Lung (tissue), 17 donors: ENCODE measurements at places on chromosomes 3 and 15. TPM values are rescaled to one million over a fixed set of nuclear protein-coding genes. Genes with fewer than 3 reads are reported as not detected.

The GOLGA8S gene
- total RNA-seq: 0.11 TPM

The KIF9 gene
- 18.2 TPM for total RNA-seq

The CYP11A1 gene
- total RNA-seq: 0.97 TPM

The ADPGK gene
- 87.7 TPM for total RNA-seq

The CLDN1 gene
- 7.1 TPM for total RNA-seq

The TMCO5A gene
- not detected for total RNA-seq

DNA sequence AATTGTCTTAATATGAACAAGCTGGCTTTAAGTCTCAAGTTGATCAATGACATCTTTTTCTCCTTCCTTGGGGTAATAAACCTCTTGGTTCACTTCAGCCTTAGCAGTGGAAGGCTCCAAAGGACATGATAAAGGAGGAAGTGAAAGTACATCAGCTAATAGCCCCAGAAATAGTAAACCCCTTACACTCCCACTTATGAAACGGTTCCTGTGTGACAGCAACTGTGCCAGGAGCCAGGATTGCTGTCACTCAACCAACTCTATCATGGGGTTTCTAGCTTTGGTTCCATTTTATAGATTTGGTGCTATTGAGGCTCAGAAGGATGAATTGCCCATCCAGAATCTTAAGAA is 216.7 kb downstream of the ABHD5 start:
- no peak for DNase-seq

GRCh38 chr3:169071003-169071402 is 592.5 kb downstream of the MECOM start:
- DNase-seq: no peak

GRCh38 chr15:49750553-49750952 is 129.7 kb downstream of the DTWD1 start:
- no peak for DNase-seq

DNA sequence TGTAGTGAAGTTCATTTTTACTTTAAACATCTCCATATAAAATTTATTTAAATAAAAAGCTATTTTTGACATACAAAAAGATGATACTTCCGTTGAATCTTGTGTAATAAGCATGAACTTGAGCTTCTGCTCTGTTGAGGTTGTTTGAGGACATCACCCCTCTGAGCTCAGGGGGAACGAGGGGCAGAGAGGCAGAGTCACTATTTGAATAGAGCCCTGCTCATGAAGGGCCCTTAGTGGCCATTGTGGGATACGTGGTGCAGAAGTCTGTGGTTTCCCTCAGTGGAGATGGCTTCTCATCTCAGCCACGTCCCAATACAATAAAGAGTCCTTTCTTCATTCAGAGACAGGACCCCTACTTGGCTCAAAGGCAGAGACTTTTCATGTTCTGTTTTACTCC is 10.6 kb downstream of the CEMIP start:
- no peak for DNase-seq

- no peak for DNase-seq
Measured at GRCh38 chr3:12831301-12831866, 10.0 kb downstream of the RPL32 start.

DNA sequence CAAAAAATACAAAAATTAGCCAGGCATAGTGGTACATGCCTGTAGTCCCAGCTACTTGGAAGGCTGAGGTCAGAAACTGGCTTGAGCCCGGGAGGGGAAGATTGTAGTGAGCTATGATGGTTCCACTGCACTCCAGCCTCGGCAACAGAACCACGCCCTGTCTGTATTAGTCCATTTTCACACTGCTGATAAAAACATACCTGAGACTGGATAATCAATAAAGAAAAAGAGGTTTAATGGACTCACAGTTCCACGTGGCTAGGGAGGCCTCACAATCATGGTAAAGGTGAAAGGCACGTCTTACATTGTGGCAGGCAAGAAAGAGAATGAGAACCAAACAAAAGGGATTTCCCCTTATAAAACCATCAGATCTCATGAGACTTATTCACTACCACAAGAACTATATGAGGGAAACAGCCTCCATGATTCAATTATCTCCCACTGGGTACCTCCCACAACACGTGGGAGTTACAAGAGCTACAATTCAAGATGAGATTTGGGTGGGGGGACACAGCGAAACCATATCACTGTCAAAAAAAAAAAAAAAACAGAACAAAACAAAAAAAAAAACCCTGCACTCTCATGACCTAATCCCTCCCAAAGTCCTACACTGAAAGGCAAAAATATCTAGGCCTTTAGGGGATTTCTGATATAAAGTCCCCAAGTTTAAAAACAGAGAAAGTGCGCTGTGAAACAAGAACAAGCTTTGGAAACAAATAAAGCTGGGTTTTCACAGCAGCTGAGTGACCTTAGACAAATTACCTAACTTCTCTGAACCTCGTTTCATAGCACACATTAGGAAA is 224.7 kb downstream of the IGSF11 start:
- no peak for DNase-seq

GRCh38 chr3:13594146-13594545 is 45.2 kb downstream of the FBLN2 start:
- DNase-seq: no peak

DNA sequence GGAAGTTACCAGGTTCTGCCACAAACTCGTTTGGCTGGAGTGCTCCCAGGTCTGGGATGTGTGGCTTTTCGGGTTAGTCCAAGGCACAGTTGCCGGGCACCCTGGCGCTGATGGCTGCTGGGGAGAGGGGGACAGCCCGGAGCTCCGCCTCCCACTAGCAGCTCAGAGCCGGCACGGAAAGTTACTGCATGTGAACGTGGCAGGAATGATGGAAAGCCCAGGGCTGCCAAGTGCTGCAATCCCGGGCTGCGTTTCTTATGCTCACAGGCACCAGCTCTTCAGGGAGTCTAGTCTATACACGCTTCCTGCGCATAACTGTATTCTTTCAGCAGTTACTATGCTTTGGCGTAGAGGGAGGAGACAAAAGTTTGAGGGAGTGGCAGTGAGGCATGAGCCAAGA is 141.8 kb upstream of the ICE2 start:
- DNase-seq: peak; percentile 77

GRCh38 chr3:168285506-168285905 is 189.8 kb upstream of the GOLIM4 start:
- DNase-seq: no peak

DNA sequence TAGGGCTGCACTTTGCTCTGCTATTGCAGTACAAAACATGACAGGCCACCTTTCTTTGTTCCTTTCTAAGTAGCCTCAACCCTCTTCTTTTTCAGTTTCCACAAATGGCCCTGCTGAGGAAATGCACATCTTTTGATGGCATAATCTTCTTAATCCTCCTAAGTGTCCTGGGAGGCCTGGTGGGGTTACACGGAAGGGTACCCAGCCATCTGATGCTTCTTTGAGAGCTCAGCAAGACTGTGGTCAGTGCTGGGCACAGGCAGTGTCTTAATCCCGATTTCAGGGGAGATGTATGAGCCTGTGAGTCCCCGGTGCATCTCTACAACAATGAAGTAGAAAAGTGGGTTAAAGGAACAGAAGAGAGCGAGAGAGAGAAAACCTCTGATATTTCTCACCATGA is 404.8 kb downstream of the GRM7 start:
- DNase-seq: no peak

- no peak for DNase-seq
Measured at GRCh38 chr15:31407851-31408250, 81.2 kb downstream of the KLF13 start.

DNA sequence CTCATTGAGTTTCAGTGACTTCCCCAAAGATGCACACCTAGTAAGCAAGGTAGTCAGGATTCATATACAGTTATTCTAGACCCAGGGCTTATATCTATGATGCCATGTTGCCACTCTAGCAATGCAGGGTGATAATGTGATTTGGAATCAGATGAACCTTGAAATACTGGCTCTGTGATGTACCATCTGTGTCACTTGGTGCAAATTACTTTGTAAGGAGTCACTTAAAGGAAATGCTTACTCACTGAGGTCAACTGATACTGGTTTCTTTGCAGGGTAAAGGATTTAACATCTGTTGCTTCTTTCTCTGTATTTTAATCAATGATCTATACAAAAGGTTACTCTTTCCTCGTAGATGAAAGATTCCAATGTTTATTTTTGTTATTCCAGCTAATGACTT is 10.8 kb downstream of the ASB14 start:
- DNase-seq: no peak

- DNase-seq: no peak
Measured at GRCh38 chr3:41029356-41029755, 169.9 kb upstream of the CTNNB1 start.

GRCh38 chr3:90062016-90062415 is 954.6 kb downstream of the EPHA3 start:
- DNase-seq: no peak

GRCh38 chr15:73341886-73342600 is 26.7 kb downstream of the HCN4 start:
- DNase-seq: peak; percentile 55
